ENCODE measurements at places on chromosomes 3 and 15.

DNA sequence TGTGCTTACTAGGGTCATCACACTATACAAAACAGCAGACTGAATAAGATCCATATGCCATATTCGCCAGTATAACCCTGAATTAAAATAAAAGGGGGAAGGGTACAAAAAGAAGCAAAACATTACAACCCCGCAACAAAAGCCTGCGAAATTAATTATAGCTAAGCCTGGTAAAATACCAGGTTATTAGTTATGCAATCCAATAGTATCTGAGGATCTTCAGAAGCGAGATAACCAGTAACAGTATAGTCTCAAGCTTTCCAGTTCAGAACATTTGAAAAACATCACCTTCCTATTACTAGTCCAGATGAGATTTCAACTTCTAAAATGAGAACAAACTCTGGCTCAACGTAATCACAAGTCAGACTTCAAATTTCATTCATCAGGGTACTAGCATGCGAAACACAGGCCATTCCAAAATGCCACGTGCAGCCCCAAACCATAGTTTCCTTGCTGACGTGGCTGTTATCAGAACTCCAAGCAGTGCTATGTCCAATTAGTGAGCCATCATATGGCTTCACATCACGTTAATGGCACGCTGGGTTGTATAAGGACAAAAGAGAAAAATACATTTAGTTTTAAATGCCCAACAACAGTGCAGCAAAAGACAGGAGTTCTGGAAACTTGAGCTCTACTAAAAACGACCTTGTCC lies 1.1 kb downstream of the SSR3 start:
- no peak for DNase-seq

- DNase-seq: no peak
Measured at GRCh38 chr3:32870373-32871095, 52.7 kb downstream of the TRIM71 start.

DNA sequence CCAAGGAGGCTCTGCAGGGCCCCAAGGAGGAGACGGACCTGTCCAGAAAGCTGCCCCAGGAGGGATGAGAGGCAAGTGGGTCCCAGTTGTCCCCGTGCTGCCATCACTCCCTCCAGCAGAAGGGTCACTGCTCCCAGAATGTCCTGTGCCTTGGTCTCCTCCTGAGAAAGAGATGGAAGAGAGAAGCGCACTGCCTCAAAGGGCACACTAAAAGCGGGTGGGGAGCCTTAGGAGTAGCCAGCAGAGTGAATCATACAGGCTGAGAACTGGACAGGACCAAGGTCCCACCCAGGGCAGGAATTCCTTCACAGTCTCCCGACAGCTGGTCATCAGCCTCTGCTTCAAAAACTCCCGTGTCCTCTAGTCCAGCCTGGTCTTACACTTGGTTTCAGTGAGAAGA lies 4.6 kb downstream of the THPO start:
- DNase-seq: no peak

GRCh38 chr15:63446255-63446654 lies 58.1 kb upstream of the USP3 start:
- DNase-seq: no peak

DNA sequence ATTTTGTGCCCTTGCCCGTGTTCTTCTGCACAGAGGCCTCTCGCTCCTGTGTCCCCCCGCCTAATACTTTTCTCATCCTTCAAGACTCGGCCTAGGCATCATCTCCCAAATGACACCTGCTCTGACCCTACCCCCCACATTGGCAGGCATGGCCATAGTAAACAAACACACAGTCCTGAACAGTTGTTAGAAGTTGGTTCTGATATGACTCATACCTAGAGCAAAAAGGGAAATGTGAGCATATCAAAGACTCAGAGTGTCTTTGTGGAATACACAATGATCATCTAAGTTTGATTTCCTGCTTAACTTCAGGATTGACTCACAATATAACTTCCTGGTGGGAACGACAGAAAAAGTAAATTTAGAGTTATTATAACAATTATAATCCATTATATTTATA lies 120.5 kb downstream of the POLR2M start:
- DNase-seq: no peak

GRCh38 chr3:49351521-49352011 lies 6.6 kb downstream of the GPX1 start:
- DNase-seq: no peak

DNA sequence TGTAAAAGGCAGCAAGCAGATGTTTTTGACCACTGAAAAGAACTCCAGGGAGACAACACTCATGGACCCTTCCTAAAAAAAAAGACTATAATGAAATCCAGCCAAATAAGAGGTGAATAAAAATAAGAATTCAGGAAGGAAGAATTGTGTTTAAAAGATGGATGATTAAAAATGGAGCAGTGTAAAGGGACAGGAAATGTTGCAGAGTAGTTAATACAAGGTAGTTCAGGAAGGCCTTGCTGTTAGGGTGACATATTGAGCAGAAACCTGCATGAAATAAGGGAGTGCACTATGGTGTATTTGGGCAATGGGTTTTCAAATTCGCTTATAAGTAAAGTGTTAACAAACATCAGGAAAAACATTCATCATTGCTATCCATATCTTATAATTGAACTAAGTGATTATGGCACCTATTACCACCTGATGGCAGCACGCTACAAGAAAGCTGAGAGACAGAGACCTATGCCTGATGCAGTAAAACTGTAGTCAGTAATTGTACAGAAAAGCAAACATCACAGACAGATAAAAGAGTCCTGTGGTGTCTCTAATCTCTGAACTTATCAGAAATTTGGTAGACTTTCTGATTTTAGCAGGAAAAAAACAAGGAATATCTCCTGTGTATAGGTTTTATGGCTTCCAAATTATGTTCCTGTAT lies 5.8 kb upstream of the DBR1 start:
- DNase-seq: peak; percentile 19

DNA sequence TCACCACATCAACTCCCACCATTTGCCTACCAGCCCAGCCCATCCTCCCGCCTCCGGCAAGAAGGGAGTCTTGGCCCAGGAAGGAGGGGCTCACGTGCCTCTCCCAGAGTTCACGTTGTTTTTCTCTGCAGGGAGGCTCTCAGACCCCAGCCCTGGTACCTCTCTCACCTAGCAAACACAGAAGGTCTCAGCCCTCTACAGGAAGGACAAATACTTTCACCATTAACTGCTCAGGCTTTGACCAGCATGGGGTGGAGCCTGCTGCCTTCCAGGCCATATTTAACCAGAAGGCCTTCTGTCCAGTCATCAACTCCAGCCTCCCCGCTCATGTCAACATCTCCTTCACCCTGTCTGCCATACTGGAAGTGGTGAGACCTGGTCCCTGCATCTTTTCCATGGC lies 19.0 kb upstream of the HTR3E start:
- DNase-seq: no peak

DNA sequence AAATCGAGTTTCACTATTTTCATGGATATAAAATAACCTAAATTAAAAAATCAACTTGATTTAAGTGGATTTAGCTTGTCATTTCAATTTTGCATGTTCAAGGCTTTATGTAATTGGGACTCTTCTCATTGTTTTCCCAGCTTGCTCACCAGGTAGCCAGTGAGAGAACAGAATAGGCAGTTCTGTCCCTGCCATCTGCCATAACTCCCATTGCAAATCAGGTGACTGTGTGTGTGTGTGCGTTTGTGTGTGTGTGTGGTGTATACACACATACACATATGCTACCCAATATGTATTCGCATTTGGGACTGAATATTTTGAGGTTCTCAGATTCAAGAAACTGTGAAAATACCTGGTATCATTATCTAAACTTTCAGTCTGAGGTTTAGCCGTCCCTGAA lies 1069.8 kb downstream of the IGSF11 start:
- DNase-seq: no peak

GRCh38 chr3:144652573-144652972 lies 681.0 kb downstream of the DIPK2A start:
- DNase-seq: no peak

DNA sequence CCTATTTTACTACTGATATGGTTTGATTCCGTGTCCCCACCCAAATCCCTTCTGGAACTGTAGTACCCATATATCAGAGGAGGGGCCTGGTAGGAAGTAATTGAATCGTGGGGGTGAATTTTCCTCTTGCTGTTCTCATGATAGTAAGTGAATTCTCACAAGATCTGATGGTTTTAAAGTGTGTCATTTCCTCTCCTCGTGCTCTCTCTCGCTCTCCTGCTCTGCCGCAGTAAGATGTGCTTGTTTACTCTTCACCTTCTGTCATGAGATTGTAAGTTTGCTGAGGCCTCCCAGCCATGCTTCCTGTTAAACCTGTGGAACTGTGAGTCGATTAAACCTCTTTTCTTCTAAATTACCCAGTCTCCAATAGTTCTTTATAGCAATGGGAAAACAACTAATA lies 81.2 kb upstream of the ZBTB20 start:
- no peak for DNase-seq

DNA sequence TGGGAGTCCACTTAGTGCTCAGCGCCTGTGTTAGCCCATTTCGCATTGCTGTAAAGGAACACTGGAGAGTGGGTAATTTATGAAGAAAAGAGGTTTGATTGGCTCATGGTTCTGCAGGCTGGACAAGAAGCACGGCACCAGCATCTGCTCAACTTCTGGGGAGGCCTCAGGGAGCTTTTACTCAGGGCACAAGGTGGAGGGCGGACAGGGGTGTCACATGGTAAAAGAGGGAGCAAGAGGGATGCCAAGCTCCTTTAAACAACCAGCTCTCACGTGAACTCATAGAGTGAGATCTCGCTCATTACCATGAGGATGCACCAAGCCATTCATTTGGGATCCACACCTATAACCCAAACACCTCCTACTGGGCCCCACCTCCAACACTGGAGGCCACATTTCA lies 181.4 kb upstream of the TLE3 start:
- no peak for DNase-seq

DNA sequence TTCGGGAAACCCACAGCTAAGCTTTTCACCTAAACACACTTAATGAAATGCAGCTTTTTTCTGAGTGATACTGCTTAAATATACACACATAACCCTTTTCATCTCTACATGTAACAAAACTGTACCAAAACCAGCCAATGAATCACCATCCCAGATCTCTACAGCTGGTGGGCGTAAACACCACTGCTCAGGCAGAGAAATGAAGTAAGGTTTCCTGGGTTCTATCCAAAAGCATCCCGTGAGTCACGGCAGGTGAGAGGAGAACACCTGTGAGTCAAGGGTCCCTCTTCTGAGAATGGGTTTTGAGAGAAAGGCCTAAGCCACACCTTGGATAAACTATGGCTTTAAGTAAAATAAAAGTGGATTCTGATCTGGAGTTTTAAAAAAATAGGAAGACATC lies 2.6 kb downstream of the CLDN1 start:
- DNase-seq: no peak

- DNase-seq: no peak
Measured at GRCh38 chr15:38373016-38373415, 80.9 kb upstream of the FAM98B start.

- DNase-seq: no peak
Measured at GRCh38 chr3:42101048-42101447, 9.9 kb downstream of the TRAK1 start.

- DNase-seq: no peak
Measured at GRCh38 chr3:125194061-125194848, 18.3 kb downstream of the SLC12A8 start.

DNA sequence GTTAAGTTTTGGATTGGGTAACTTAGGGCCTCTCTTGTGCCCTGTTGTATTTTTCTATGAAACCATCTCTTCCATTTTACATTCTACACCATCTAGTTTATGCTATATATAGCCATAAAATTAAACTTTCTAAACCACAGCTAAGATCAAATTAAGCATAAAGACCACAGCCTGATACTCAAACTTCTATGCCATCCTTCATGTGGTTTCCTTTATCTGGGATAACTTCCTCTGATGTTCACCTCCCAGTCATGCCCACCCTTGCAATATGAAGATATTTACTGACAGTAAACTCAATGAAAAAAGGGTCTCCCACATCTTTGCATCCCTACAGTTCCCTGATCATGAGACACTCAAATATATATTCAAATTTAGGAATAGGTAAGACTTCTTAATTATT lies 4.2 kb downstream of the SELENOK start:
- no peak for DNase-seq

GRCh38 chr3:2680236-2680635 lies 429.9 kb downstream of the IL5RA start:
- no peak for DNase-seq

DNA sequence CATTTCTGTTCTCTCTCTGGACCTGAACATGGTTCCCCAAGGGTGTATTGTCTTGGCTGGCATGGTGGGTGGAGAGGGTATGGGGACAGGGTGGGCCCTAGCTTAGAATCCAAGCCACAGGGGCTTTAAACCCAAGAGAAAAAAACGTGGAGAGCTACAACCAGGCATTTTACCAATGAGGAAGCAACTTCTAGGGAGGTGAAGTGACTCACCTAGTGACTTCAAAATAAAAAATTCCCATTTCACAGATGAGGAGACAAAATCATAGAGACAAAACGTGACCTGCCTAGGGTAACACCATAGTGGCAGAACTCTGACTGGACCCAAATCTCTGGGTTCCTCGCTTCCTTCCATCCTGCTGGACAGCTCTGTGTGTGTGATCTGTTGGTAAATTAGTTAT lies 216.8 kb downstream of the RPLP1 start:
- no peak for DNase-seq

GRCh38 chr3:58355179-58355578 lies 22.5 kb downstream of the PXK start:
- no peak for DNase-seq

DNA sequence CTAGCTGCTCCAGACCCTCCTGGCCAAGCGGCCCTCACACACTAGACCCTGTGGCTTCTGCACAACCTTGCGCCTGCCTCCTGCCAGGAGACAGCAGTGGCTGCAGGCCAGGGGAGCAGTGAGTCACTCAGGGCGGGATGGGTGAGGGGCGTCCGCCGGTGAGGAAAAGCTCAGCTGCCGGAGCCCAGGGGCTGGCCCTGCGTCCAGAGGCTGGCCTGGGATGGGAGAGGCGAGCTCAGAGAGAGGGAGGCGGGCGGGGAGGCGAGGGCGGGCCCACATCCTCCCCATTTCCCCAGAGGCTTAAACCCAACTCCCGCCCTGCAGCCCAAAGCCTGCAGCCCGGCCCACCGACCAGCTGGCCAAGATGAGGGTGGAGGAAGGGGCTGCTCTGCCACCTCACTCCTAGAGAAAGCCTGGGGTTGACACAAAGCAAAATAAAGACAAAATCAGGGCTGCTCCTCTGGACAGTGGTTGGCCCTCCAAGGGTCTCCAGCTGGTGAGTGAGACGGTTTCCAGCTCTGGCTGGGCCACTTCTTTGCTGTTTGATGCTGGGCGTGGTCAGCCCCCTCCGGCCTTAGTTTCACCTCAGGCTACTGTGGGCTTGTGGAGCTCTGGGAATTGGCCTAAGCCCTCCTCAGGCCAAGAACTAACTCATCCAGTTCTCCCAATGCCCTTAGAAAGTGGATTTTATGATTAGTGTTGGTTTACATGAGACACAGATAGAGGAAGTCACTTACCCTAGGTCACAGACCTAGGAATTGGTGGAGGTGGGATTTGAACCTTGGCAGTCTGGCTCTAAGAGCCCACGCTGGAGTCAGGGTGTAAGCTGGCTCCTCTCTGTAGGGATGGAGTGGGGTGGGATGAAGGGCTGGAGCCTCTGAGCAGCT lies 50.6 kb downstream of the IQSEC1 start:
- DNase-seq: no peak

GRCh38 chr15:34904527-34904926 lies 65.0 kb downstream of the AQR start:
- no peak for DNase-seq

Measured in activated gamma-delta T cell treated with Interleukin-2 at 50 U/mL for 16 hours (primary cell).